ENCODE measurements at places on chromosomes 5 and 9.

DNA sequence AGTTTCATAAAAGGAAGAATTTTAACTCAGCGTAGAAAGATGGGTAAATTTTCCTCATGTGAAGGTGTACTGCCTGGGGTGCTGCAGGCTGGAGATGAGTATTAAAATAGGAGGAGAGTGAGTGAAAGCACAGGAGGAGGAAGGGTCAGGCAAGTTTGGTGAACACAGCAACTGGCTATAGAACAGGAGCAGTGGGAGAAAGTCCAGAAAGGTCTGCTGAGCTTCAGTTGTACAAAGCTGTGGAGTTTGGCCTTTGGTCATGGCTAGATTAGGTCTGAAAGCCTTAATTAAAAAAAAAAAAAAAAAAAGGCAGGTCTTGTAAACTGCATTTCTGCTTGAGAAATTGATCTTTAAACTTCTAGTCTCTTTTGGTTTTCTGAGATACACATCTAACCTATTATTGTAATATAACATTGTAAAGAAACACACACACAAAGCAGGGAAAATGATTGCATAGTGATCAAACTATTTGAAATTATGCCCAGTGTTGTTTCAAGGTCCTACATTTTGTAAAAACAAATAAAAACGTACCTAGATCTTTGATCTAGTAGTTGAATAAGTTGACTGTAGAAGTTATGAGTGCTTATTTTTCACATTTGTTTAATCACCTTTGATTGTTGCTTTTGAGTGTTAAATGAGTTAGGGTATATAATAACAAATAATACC is 43.6 kb downstream of the MAP3K1 start:
- H3K27me3 ChIP-seq = no peaks in the 10 kb centered on the region
- no peak overlapping the region for H3K27ac ChIP-seq
- peaks cover 15% of the 10 kb centered on the region for H3K36me3 ChIP-seq
- no peak for DNase-seq
- no peak overlapping the region for H3K4me3 ChIP-seq
- H3K4me1 ChIP-seq = peaks cover 5% of the 10 kb centered on the region

DNA sequence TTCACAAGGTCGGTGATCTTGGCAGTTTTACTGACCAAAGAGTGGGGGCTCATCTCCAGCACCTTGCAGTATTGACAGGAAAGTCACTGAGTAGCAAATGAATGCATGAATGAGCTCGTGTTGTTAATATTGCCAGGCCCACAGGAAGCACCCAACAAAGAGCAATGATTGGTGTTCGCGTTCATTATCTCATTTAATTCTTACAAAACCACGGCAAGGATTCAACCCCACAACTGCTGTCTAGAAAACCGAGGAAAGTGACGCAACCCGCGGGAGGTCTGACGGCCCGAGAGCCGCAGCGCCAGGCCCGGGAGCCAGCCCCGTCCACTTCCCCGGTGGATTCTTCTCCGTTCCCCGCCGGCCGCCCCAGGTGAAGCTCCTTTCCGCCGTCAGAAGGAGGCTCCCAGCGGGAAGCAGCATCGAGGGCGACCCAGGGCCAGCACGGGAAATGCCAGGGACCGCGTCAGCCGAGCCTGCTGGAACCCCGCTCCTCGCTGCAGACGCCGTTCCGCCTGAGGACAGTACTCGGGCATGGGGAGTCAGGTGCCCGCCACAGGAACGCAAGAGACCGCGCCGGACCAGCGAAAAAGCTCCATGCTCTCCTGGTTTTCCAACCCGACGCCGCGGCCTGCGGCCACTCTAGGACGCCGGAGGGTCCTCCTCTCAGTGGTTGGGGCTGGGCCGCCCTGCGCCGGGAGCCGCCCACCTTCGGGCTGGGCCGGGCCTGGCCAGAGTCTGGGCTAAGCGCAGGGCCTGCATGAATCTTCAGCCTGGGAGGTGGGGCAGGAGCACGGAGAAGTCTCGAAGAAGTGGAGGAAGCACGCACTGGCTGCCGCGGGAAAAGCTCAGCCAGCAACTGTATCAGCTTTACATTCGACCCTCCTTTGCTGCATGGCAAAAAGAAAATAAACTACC is 19.8 kb upstream of the FER start:
- H3K4me1 ChIP-seq = no peaks in the 10 kb centered on the region
- H3K27ac ChIP-seq = peak overlapping the region; percentile 87
- DNase-seq = peak; percentile 89
- no peaks in the 10 kb centered on the region for H3K36me3 ChIP-seq

DNA sequence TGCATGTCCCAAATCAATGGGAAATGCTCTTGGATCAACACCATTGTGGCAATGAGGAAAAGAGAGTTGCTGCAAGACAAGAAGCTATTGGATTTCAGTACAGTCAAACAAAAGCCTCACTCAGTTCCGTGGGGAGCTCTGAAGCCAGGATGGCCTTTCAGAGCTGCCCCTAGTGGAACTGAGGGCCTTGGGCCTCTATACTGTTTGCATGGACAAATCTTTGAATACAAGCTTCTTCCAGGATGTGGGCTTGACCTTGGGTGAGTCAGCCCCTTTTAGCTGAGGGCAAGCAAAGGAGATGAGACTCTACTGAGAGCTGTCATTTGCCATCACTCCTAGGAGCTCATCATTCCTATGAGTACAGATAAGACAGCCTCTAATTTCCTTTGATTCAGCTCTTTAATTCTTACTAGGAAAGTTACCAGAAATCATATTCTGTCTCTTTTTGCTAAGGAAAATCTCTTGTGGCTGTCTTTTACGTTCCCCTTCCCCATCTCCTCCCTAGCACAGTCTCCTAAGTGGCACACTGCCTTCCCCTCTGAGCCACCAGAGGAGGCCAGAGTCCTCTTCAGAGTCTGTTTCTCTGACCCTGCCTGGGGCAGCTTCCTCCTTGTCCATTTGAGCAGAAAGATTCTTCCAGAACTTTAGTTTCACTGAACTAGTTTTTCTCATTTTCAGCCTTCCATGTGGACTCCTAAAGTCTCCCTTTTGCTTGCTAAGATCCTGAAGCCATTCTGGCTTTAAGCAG is 168.8 kb upstream of the POC5 start:
- no peaks in the 10 kb centered on the region for H3K27me3 ChIP-seq
- no peaks in the 10 kb centered on the region for H3K36me3 ChIP-seq
- no peaks in the 10 kb centered on the region for H3K4me1 ChIP-seq
- H3K4me3 ChIP-seq = no peak overlapping the region
- no peak overlapping the region for H3K27ac ChIP-seq

GRCh38 chr5:14414656-14415023 is 167.0 kb upstream of the OTULINL start:
- H3K27me3 ChIP-seq = no peaks in the 10 kb centered on the region
- peaks cover 73% of the 10 kb centered on the region for H3K36me3 ChIP-seq
- no peak overlapping the region for H3K4me3 ChIP-seq
- DNase-seq = no peak
- peaks cover 38% of the 10 kb centered on the region for H3K4me1 ChIP-seq

- H3K4me1 ChIP-seq = no peaks in the 10 kb centered on the region
- no peaks in the 10 kb centered on the region for H3K36me3 ChIP-seq
- H3K4me3 ChIP-seq = no peak overlapping the region
- no peak for DNase-seq
- H3K27ac ChIP-seq = no peak overlapping the region
- no peaks in the 10 kb centered on the region for H3K27me3 ChIP-seq
These were observed 365.6 kb downstream of the CDK5RAP2 start for GRCh38 chr9:120214332-120214731.

DNA sequence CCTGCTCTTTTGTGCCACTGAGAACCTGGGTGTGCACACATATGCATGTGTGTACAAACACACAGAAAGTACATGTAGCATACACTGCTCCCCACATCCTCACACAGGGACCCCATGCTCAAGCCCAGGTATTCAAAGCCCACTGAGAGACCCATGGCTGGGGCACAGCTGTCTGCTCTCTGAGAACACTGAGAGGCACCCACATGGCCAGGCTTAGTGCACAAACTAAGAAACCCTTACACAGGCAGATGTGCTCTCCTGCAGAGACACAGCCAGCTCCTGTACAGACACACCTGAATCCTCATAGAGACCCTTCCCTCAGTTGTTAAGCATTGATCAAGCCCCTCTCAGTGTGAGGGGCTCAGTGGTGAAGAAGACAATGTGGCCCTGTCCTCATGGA is 92.5 kb downstream of the CACNA1B start:
- no peak overlapping the region for H3K27ac ChIP-seq
- H3K36me3 ChIP-seq = no peaks in the 10 kb centered on the region
- H3K27me3 ChIP-seq = no peaks in the 10 kb centered on the region
- no peak overlapping the region for H3K4me3 ChIP-seq
- DNase-seq = no peak
- no peaks in the 10 kb centered on the region for H3K4me1 ChIP-seq

DNA sequence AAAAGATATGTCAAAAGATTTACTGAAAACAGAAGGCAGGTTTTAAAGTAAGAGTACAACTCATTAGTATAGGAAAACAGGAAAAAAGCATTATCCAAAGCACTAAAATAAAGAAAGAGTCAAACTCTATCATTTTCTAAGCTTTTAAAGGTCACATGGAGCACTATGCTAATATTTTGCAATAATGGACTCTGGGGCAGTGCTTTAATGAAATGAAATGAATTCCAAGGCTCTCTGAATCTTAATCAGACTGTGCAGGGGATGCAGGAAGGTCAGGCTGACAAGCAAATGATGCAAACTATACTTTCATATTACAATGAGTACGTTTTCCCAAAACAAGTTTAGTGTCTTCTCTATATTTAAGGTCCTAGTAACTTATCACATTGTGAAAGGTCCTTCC is 981.9 kb upstream of the DMAC1 start:
- H3K36me3 ChIP-seq = no peaks in the 10 kb centered on the region
- no peak for DNase-seq
- H3K4me1 ChIP-seq = no peaks in the 10 kb centered on the region
- no peak overlapping the region for H3K27ac ChIP-seq
- no peak overlapping the region for H3K4me3 ChIP-seq

DNA sequence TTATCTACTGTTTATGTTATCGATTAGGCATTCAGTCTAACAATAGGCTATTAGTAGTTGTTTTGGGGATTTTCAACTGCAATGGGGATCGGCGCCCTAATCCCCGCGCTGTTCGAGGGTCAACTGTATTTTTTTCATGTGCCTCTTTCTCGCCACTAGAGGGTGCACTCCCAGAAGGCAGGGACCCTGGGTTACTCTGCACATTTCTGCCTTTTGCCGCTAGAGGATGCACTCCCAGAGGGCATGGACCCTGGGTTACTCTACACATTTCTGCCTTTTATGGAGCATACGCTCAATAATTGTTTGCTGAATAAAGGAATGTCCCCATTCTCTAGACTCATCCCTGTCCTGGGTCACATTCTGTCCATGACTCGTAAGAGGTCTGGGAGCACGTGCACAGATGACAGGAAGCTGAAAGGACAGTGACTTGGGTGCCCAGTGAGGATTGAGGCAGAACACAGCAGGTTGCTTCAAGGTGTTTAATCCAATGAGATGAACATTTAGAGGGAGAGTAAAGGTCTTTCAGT is 27.9 kb upstream of the RECK start:
- H3K27me3 ChIP-seq = no peaks in the 10 kb centered on the region
- DNase-seq = peak; percentile 38
- H3K4me1 ChIP-seq = peaks cover 2% of the 10 kb centered on the region
- H3K36me3 ChIP-seq = no peaks in the 10 kb centered on the region

DNA sequence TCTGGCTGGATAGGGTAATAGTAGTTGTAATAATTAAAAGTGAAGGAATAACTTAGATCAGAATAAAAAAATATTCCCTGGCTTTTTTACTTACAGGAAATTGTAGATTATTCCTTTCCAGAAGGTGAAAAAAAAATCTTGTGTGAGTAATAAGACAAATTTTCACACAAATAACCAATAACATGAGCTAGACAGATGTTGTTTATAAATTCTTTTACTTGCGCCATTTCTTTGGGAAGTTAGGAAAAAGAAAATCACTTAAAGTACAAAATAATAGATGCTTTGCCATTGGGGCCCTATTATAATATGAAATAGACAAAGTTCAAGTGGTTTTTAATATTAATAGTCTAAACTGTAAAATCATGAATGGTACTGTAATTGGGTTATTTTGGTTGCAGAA is 204.1 kb downstream of the ARRDC3 start:
- DNase-seq = peak; percentile 64
- H3K4me3 ChIP-seq = no peak overlapping the region
- H3K27ac ChIP-seq = peak overlapping the region; percentile 77
- H3K4me1 ChIP-seq = peaks cover 12% of the 10 kb centered on the region
- H3K27me3 ChIP-seq = no peaks in the 10 kb centered on the region

DNA sequence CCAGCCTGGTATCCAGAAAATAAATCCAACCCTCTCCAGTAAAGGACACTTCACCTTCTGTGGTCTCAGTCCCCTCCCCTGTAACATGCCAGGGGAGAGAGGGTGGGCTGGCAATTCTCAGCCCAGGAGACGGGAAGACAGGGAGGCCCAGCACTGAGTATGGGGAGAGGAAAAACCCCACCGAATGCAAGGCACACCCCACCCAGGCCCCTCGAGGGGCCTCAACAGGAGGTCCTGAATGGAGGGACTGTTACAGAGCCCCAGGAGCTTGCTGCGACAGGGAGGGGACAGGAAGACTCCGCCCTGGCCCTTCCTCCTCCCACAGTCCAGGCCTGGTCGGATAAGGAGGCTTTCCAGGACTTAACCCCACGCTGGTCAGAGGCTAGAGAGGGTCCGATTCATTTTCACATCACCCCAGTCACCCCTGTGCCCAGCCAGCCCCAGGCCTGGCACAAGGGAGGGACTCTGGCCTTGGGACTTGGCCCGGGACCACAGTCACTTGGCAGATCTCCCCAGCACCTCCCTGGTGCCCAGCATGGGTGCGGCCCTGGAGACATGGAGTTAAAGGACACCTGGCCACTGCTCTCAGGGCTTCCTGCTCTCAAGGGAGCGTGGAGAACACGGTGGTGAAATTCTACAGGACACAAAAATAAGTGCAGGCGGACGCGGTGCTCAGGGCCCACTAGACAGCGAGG is 44.9 kb upstream of the STXBP1 start:
- no peaks in the 10 kb centered on the region for H3K27me3 ChIP-seq
- peaks cover 35% of the 10 kb centered on the region for H3K4me1 ChIP-seq
- H3K27ac ChIP-seq = peak overlapping the region; percentile 97

- no peak for DNase-seq
- no peaks in the 10 kb centered on the region for H3K36me3 ChIP-seq
- no peaks in the 10 kb centered on the region for H3K27me3 ChIP-seq
- H3K4me3 ChIP-seq = no peak overlapping the region
- H3K27ac ChIP-seq = no peak overlapping the region
These were observed 196.6 kb upstream of the CD180 start for GRCh38 chr5:67393211-67393610.

DNA sequence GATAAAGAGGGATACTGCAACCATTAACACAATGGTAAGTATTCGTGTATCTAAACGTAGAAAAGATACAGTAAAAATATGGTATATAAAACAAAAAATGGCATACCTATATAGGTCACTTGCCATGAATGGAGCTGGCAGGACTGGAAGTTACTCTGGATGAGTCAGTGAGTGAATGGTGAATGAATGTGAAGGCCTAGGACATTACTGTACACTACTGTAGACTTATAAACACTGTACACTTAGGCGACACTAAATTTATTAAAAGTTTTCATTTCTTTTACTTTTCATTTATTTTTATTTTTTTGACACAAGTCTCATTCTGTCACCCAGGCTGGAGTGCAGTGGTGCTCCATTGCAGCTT is 14.1 kb downstream of the TDRD7 start:
- no peak overlapping the region for H3K27ac ChIP-seq
- DNase-seq = peak; percentile 36
- no peaks in the 10 kb centered on the region for H3K4me1 ChIP-seq
- H3K36me3 ChIP-seq = peaks cover 3% of the 10 kb centered on the region
- no peaks in the 10 kb centered on the region for H3K27me3 ChIP-seq

GRCh38 chr5:53825926-53826325 is 265.5 kb downstream of the NDUFS4 start:
- no peak for DNase-seq
- H3K27ac ChIP-seq = no peak overlapping the region
- no peaks in the 10 kb centered on the region for H3K4me1 ChIP-seq
- H3K36me3 ChIP-seq = no peaks in the 10 kb centered on the region
